ENCODE measurements at places on chromosomes 7 and 10. TPM values are rescaled to one million over a fixed set of nuclear protein-coding genes. Genes with fewer than 3 reads are reported as not detected.

CACNA2D1 gene
- total RNA-seq, result 20.5 TPM

ZNF488 gene
- total RNA-seq, result 0.25 TPM

GAD2 gene
- not detected for total RNA-seq

SH2D4B gene
- total RNA-seq, result not detected

HACD1 gene
- 18.5 TPM for total RNA-seq

GPR22 gene
- not detected for total RNA-seq

SH2B2 gene
- 21.3 TPM for total RNA-seq

TMEM120A gene
- 104 TPM for total RNA-seq

EXOC6 gene
- total RNA-seq, result 11.8 TPM

CHST12 gene
- 18.3 TPM for total RNA-seq

PLPP4 gene
- 1.9 TPM for total RNA-seq

PLCE1 gene
- 6.8 TPM for total RNA-seq

TBC1D12 gene
- total RNA-seq, result 29.5 TPM

HOXA7 gene
- total RNA-seq, result 5.8 TPM

NKX1-2 gene
- total RNA-seq, result not detected

PNLIPRP3 gene
- not detected for total RNA-seq

CFAP46 gene
- total RNA-seq, result not detected

FGFR2 gene
- 2.0 TPM for total RNA-seq

NUTM2E gene
- total RNA-seq, result not detected

SLC39A12 gene
- total RNA-seq, result 0.56 TPM

ANKRD1 gene
- not detected for total RNA-seq

AKR1C8 gene
- not detected for total RNA-seq

CLCN1 gene
- total RNA-seq, result not detected

JAZF1 gene
- total RNA-seq, result 12.1 TPM

PAPOLB gene
- 0.12 TPM for total RNA-seq

SDHAF3 gene
- 10.2 TPM for total RNA-seq

DLX5 gene
- 1.3 TPM for total RNA-seq
